ENCODE measurements at places on chromosomes 12 and 14.

DNA sequence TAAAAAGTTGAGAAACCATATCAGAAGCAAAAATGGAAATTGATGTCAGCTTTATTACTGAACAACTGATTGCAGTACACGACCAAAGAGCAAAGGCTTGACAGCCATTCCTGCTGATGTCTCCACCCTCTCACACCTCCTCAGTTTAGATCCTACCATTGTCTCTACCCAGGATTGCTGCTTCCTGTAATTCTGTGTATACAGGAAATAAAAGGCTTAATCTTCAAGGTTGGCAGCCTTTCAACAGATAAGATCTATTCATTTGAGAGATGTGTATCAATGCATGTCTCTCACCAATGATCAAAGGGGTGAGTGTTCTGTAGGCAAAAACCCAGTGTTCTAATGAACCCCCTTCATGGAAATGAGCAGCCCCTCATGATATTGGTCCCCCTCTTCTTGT lies 27.0 kb downstream of the SLCO1C1 start:
- no peak for DNase-seq

- DNase-seq = no peak
Measured at GRCh38 chr12:125552295-125552694, 487.1 kb downstream of the AACS start.

- no peak for DNase-seq
Measured at GRCh38 chr12:17680220-17680619, 409.8 kb downstream of the RERGL start.

- DNase-seq = peak; percentile 39
Measured at GRCh38 chr12:51118706-51119105, 35.3 kb upstream of the CSRNP2 start.

- DNase-seq = peak; percentile 92
Measured at GRCh38 chr12:6323340-6323994, 13.0 kb downstream of the PLEKHG6 start.

GRCh38 chr12:64687816-64688215 lies 71.4 kb downstream of the GNS start:
- peak; percentile 44 for DNase-seq
